ENCODE measurements at places on chromosomes 7 and 10.

GRCh38 chr7:156459067-156459466 is 181.5 kb upstream of the RNF32 start:
- no peak for DNase-seq

- peak; percentile 13 for DNase-seq
Measured at GRCh38 chr10:11610826-11611247, 613 bp downstream of the USP6NL start.

- no peak for DNase-seq
Measured at GRCh38 chr7:71900556-71900955, 511.6 kb downstream of the CALN1 start.

DNA sequence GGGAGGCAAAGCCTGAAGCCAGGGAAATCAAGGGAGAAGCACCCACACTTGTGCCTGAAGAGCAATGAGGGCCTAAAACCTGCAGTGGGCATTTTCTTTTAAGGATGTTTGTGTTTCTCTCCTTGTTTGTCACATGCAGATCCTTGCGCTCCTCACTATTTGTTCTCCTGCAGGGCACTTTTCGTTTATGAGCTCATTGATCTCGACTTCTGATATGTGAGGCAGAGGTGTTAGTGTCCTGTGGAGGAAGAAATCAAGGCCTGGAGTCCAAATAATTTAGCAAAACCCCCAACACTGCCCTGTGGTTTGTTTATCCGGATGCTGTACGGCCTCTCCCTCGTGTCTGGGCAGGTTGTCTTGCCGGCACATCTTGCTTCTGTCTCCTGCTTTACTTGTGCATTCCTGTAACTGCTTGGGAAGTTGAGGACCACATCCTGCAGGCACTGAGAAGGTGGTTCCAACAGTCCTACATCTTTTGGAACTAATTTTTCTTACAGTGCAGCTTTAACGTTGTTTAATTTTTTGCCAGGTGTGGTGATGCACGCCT is 13.7 kb downstream of the UBE3C start:
- DNase-seq: no peak

- peak; percentile 73 for DNase-seq
Measured at GRCh38 chr7:42940985-42941847, 9.0 kb downstream of the MRPL32 start.

- DNase-seq: no peak
Measured at GRCh38 chr10:102962951-102963755, 45.1 kb downstream of the CNNM2 start.

DNA sequence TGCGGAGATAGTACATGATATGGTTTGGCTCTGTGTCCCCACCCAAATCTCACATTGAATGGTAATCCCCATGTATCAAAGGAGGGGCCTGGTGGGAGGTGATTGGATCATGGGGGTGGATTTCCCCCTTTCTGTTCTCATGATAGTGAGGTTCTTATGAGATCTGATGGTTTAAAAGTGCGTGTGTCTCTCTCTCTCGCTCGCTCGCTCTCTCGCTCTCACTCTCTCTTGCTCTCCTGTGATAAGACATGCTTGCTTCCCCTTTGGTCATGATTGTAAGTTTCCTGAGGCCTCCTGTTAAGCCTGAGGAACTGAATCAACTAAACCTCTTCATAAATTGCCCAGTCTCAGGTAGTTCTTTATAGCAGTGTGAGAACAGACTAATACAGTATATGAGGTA is 171.9 kb downstream of the NSUN6 start:
- DNase-seq: no peak

- DNase-seq: no peak
Measured at GRCh38 chr7:128974241-128974934, 36.7 kb downstream of the IRF5 start.

- DNase-seq: no peak
Measured at GRCh38 chr7:103718482-103719061, 270.9 kb downstream of the RELN start.

GRCh38 chr7:84900215-84900614 is 286.6 kb downstream of the SEMA3D start:
- DNase-seq: no peak

- DNase-seq: no peak
Measured at GRCh38 chr10:46299536-46300369, 13.0 kb downstream of the ANTXRL start.

- DNase-seq: no peak
Measured at GRCh38 chr7:121504482-121504881, 108.4 kb upstream of the FAM3C start.

GRCh38 chr10:62960416-62960815 is 144.2 kb upstream of the EGR2 start:
- DNase-seq: no peak

DNA sequence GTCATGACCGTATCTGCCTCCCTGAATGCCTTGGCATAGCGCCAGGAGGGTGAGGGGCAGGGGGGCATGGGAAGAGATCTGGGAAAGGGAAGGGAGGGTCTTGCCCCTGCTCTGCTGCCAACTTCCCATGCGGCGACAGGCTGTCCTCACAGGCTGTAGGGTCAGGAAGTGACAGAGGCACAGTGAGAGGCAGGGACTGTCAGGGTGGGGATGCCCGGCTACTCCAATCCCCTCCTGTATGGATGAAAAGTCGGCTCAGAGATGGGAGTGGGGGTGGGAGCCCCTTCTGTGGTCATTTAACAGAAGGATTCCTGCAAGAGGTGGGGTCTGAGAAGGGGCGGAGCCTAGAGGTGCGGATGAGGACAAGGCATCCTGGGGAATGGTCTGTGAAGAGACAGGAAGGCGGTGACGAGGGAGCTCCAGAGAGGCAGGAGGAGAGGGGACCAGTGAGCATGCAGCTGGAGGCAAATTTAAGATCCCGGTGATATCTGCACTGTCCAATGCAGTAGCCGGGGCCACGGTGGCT is 20.8 kb upstream of the UNC5B start:
- no peak for DNase-seq

DNA sequence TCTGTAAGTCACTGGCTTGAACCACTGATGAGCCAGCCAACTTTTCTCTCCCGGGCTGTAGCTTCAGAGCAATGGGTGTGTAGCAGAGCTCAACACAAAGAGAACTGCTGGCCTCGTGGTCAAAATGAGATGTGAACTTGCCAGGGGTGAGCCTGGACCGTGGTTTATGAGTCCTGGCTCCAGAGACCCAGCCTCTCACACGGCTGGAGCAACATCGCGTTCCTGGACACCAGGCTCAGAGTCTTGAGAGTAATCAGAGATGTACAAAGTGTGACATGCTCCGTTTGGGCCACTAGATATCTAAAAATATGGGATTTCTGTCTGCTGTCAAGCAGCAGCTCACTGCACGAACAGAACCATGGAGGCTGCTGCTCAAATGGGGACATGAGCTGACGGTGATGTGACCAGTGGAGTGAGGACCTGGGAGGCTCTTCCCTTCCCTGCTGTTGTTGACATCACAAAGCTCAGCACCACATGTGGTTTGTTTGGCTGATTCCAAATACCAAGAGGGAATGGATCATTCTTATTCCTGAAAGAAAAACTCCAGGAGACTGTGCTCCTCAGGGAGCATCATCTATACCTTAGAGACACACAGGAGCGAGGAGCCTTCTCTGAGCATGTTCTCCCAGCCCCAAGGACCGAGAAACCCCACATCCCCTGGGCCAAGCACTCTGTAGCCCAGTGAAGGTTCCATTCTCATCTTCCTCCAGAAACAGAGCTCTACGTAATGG is 9.2 kb upstream of the SVIL start:
- no peak for DNase-seq

- DNase-seq: no peak
Measured at GRCh38 chr7:12569673-12570072, 847 bp upstream of the SCIN start.

DNA sequence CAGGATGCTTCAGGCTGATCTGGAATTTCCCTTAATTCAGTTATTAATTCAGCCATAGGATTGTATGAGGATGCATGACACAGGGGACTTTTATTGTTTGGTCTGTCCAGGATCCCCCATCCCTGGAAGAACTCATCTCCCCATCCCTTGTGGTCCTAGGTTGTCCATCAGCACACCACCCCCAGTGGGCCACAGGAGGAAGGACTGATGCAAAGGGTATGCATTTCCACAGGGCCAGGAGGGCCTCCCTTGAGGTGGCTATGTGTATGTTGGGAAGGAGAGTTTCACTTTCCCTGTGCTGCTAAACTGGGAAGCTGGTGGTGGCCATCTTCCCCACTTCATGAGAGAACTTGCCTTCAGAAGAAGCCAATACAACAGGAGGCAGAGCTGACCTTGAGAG is 44.6 kb upstream of the GRB10 start:
- DNase-seq: no peak

DNA sequence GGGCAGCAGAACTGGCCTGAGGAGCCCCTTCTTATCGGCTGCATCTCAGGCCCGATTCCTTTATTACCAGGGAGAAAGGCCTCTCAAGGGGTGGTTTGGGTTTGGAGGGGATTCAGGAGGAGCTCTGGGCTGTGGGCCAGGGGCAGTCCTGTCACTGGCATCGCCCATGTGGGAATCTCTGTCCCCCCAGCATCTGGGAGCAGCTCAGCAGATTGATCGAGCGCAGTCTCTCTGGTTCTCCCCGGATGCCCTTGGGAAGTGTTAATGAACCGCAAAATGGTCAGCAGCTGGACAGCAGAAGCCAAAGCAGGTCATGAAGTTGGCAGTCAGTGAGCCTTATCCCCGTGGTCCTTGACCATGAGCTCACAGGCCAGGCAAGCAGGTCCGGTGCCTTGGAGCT is 104.4 kb upstream of the ANLN start:
- DNase-seq: no peak

GRCh38 chr10:83848677-83849076 is 290.6 kb upstream of the GHITM start:
- no peak for DNase-seq

- DNase-seq: no peak
Measured at GRCh38 chr7:157596471-157596870, 259.7 kb downstream of the DNAJB6 start.

DNA sequence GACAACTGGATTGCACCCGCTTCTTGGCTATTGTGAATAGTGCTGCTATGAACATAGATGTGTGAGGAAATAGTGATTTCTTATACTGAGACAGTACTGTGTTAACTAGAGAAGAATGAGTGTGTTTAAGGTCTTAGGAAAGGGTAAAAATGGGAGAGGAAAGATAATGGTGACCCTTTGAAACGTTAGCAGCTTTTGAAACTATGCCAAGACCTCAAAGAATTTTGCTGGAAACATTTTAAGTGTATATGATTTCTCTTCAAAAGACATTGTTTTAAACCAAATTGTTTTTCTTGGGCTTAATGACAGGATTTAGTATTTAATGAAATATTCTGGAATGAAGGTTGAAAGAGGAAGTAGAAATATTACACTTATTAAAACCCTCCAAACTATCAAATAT is 100.8 kb upstream of the ARHGAP21 start:
- no peak for DNase-seq

DNA sequence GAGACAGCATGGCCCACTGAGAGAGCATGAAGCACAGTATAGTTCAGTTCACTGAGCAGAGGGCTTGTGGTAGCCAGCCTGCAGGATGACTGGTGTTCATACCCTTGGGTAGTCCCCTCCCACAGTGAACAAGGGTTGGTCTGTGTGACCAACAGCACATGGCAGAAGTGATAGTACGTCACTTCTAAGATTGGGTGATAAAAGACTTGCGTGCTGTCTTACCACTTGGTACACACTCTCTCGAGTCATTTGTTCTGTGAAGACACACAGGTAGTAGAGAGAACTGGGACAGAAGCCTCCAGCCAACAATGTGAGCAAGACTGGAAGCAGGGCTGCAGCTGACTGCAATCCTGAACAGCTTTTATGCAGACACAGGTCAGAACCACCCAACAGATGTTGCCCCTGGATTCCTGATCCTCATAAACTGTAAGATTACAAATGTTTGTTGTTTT is 14.6 kb downstream of the EPC1 start:
- peak; percentile 80 for DNase-seq

- DNase-seq: no peak
Measured at GRCh38 chr10:35855155-35855947, 213.3 kb upstream of the FZD8 start.

- no peak for DNase-seq
Measured at GRCh38 chr7:47771990-47772360, 176.3 kb downstream of the PKD1L1 start.

GRCh38 chr7:55349121-55349520 is 16.0 kb upstream of the LANCL2 start:
- no peak for DNase-seq

DNA sequence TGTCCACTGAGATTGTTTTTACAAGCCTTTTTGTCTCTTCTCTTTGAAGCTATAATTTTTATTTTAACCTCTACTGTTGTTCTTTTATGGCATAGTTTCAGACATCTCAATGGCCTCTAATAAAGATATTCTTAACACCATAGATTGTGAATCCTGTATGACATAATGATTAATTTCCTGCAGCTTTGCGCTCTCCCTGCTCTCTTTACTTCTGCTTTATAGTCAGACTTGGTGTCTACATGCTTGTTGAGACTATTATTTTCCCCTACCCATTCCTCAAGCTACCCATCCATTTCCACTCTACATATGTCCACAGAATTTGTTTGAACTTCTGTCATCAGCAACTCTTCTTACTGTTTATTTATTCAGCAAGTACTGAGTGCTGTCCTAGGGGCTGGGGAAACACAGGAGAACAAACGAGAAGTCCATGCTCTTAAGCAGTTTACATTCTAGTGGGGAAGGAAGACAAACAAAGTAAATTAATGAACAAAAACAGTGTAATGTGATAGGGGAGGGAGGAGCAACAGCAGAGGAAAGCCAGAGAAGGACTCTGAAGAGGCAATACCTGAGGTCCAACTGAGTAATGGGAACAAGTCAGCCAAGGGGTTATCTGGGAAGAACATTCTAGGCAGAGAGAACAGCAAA is 110.1 kb downstream of the CDK14 start:
- DNase-seq: no peak

- no peak for DNase-seq
Measured at GRCh38 chr7:18575622-18576572, 80.3 kb downstream of the HDAC9 start.

DNA sequence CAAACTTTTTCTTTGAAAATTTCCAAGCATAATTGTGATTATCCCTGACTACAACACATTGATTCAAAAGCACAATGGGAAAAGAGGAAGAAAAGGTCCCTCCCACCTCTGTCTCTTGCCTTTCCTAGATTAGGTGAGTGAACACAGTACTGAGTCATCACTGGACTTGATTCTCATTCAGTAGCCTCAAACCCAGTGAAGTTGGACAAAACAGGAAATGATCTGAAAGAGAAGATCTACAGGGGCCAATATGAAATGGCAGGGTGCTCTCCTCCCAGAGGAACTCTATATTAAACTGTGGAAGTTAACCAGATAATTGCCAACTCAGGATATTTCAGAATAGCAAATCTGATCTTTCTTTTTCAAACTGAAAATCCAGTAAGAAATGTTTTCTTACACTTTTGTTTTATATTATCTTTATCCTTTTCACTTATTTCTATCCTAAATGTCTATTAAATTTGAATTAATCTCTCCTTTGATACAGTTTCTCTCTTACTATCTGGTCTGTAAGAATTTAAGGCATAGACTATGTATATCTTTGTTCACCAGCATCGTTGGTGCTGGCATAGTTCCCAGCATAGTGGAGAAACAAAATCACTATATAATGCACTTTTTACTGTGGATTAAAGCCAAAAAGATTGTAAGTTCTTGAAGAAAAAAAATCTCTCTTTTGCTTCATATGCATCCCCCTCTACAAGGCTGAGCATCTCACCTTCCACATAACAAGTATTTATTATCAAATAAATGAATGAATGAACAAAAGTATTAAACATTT is 41.4 kb upstream of the IKZF1 start:
- peak; percentile 47 for DNase-seq

GRCh38 chr7:19991936-19992335 is 218.5 kb upstream of the TMEM196 start:
- DNase-seq: no peak

- no peak for DNase-seq
Measured at GRCh38 chr10:6490614-6491013, 89.5 kb downstream of the PRKCQ start.

GRCh38 chr7:23377134-23377533 is 78.0 kb downstream of the MALSU1 start:
- DNase-seq: no peak
